ENCODE measurements at places on chromosomes 2 and 18.

DNA sequence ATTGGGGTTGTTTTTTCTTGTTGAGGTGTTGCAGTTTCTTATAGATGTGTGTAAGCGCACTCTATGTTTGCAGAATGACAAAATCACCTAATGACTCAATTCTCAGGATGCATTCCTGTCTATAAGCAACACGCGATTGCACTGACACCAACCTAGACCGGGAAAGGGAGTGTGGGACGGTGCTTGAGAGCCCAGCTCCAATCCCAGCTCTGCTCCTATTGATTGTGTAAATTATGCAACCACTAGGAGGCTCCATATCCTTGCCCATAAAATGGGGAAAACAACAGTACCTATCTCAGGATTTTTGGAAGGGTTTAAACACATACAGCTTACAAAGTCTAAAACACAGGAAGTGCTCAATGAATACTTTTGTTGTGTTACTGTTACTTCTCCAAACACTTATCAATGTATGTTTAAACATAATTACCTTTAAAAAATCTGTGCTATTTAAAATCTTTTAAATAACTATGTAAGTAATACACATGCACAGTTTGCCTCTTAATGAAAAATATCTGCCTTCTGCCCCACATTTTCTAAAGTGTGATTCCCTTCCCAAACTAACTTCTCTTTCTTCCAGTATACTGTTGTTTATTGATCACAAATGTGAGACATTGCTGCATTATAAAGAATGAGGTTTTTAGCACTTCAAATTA is 132.5 kb downstream of the SPHKAP start:
- peak; percentile 70 for DNase-seq

DNA sequence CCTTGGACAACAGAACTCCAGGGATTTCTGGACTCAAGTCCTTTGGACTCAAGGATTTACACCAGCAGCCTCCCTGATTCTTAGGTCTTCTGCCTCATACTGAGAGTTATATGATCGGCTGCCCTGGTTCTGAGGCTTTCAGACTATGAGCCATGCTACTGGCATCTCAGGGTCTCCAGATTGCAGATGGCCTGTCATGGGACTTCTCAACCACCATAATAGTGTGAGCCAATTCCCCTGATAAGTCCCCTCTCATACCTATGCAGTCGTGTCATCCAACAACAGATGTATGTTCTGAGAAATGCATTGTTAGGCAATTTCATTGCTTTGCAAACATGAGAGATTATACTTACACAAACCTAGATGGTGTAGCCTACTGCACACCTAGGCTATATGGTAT is 61.4 kb upstream of the MSTN start:
- DNase-seq = peak; percentile 78

DNA sequence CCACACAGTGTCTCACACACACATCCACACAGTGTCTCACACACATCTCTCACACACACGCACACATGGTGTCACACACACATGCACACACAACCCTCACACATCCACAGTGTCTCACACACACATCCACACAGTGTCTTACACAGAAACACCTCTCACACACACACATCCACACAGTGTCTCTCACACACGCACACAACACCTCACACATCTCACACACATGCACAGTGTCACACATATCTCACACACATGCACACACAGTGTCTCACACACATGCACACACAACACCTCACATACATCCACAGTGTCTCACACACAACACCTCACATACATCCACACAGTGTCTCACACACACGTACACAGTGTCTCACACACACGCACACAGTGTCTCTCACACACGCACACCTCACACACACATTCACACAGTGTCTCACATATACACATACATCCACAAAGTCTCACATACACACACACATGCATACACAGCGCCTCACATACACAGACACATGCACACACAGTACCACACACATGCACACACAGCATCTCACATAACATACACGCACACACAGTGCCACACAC is 473.9 kb upstream of the HS6ST1 start:
- DNase-seq = no peak

DNA sequence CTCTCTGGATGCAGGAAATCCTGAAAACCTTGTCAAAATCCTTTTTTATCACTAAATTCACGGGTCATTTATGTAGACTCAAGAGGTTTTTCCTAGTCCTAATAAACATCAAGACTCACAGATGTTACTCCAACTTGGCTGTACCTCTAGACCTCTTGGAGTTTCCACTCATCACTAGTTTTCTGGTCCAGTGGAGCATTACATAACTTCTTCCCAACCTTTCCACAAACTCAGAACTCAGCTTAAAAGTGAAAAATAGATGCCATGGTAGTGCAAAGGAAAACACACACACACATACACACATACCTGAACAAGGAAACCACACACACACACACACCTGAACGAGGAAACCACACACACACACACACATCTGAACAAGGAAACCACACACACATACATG is 807.2 kb downstream of the LRP1B start:
- no peak for DNase-seq

GRCh38 chr18:58247363-58247834 is 203.4 kb downstream of the NEDD4L start:
- DNase-seq = no peak

DNA sequence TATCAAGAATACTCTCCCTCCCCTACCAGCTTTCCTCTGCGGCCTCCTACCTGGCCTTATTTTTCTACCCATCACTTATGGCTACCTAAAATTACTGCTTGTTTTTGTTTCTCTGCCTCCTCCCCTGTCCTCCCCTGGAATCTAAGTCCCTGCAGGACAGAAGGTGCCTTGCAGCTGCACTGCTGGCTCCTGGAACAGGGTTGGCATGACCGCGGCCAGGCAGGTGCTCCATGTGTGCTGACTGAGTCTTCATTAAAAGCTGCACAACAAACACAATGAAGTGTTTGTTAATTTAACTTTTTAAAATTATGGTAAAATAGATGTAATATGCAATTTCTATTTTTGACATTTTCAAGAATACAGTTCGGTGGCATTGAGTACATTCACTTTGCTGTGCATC is 171.9 kb upstream of the FHL2 start:
- no peak for DNase-seq

DNA sequence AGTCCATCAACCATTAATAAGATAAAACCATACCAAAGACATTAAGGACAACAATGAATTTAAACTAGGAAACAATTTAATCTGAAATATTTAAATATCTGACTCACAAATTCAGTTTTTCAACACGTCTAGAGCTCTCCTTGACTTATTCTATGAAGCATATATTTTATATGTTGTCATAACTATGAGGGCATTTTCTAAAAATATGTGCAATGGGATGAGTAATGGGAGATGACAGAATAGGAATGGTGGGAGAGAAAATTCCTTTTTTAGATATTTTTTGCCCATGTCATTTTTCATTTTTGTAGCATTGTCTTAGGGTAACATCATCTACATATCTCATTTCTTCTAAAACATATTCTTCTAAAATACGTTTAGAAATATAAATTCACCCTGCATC is 79.2 kb upstream of the CDH2 start:
- DNase-seq = peak; percentile 1

GRCh38 chr2:156955701-156956100 is 301.8 kb upstream of the GALNT5 start:
- no peak for DNase-seq

DNA sequence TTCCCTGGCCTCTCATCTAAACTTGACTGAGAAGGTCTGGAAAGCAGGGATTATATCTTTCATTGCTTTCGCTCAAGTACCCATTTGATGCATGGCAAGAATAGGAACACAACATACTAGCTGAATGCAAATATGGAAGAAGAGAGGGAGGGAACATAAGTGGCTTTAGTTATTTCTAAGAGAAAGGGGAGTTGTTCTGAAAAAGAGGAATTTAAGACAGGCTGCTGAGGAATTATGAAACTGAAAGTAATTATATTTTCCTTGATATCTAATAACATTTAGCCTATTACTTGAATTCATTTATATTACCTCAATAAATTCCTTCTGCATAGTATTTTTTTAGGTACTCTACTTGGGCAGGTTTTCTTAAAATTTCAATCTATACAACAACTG is 105.8 kb upstream of the TTN start:
- no peak for DNase-seq

DNA sequence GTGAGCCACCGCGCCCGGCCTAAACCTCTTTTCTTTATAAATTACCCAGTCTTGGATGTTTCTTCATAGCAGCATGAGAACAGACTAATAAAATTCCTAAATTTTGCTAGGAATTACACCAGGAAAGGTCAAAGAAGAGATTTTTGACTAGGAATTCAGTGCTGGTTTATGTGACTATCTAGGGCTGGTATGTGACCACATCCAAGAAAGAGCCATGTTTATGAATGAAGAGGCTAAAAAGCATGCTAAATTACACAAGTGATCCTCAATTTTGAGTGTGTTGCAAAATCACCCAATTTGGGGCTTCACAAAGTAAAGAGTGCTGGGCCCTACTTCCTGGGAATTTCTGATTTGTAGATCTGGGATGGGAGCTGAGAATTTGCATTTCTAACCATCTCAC is 123.6 kb downstream of the CSRNP3 start:
- no peak for DNase-seq

DNA sequence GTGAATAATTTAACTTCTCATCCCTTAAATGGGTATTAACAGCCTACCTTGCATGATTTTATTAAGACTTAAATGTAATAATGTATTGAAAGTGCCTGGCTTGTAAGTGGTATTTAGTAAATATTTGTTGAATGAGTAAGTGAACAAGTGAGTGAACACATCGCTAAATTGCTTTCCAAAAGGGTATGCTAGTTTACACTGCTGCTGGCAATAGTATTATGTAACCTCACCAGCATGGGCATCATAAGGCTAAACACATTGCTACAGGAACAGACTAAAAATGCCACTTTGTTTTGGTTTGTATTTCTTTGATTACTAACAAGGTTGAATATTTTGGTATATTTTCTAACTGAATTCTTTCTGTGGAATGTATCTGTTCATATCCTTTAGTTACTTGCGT is 9.8 kb downstream of the WDR43 start:
- peak; percentile 34 for DNase-seq

- peak; percentile 85 for DNase-seq
Observed at GRCh38 chr2:25996844-25997243, 14.5 kb upstream of the KIF3C start.

GRCh38 chr2:151518802-151519201 is 109.1 kb downstream of the RIF1 start:
- no peak for DNase-seq

DNA sequence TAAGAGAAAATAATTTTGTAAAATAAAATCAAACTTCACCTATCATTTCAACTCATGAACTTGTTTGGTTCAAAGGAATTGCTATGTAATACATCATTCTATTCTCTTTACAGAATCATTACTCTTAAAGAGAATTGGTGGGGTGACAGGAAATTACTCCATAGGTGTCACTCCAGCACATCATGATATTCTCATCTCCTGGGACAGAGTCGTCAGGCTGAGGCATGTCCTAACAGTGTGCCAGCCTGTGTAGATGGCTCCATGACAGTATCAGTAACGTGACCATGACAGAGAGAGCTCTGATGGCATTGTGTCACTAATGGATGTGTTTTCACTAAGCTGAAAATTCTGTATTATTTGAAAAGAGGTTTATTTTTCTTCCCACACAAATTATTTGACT is 13.9 kb downstream of the SPATS2L start:
- DNase-seq = no peak

- DNase-seq = no peak
Observed at GRCh38 chr2:163455815-163456214, 280.0 kb downstream of the FIGN start.

- peak; percentile 67 for DNase-seq
Observed at GRCh38 chr2:217746808-217747207, 256.0 kb downstream of the TNS1 start.

DNA sequence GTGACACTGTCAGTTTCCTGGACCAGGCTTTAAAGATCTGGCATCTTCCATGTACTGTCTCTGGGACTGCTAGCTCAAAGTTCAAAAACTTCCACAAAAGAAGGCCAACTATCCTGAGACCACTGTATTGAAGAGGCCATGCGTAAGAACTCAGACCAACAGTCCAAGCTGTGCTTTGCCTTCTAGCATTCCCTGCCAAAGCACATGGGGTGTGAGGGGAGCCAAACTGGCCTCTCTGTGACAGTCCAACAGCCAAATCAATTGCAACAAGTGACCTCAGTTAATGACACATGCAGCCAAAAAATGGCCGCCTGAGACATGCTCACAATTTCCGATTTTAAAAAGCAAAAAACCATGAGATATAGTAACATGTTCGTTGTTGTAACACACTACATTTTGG is 160.3 kb upstream of the CDH19 start:
- DNase-seq = no peak

- DNase-seq = peak; percentile 93
Observed at GRCh38 chr18:57846258-57846657, 43.1 kb upstream of the ATP8B1 start.

DNA sequence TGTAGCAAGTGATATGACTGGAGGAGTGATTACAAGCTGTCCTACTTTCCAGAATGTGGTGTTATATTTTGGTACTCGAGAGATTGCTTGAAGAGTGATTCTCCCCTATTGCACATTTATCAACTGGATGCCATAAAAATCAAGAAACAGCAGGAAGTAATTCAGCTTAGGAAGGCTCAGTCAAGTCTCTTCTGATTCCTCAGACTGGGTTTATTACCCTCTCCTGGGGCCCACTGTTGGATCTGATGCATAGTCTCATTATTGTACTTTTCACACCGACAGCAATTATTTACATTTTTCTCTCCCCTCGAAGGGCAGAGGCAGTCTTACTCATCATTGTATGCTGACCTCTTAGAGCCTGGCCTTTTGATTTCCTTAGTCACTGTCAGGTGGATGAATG is 9.3 kb downstream of the NOSTRIN start:
- no peak for DNase-seq

GRCh38 chr18:7523772-7524171 is 43.3 kb upstream of the PTPRM start:
- no peak for DNase-seq

GRCh38 chr2:23268467-23269263 is 116.3 kb upstream of the KLHL29 start:
- DNase-seq = no peak

GRCh38 chr18:71682591-71682990 is 861.6 kb downstream of the CBLN2 start:
- no peak for DNase-seq

DNA sequence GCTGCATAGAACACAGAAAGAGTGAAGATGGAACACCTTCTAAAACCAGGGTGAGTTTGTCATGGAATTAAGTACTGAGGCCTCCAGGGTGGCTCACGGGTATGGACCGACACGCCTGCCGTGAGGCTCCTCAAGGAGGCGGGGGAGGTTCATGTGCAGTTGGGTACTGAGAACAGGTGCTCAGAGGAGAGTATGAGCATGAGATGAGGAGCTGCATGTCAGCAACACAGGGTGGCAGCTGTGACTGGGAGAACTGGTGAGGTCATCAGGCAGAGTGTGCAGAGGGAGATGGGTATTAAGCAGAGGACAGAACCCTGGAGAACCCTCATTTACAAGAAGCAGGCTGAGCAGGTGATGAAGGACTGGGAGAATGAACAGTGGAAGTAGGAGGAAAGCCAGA is 63.2 kb upstream of the KLHL29 start:
- no peak for DNase-seq

- no peak for DNase-seq
Observed at GRCh38 chr2:230412846-230413245, 3.2 kb upstream of the SP100 start.

- DNase-seq = no peak
Observed at GRCh38 chr2:108969856-108970255, 19.2 kb downstream of the EDAR start.

GRCh38 chr2:224650815-224651439 is 65.2 kb downstream of the CCDC195 start:
- DNase-seq = peak; percentile 75

GRCh38 chr2:152462779-152463178 is 127.8 kb downstream of the FMNL2 start:
- no peak for DNase-seq

GRCh38 chr2:129794116-129794515 is 185.3 kb upstream of the RAB6C start:
- no peak for DNase-seq

Measured in fibroblast of the aortic adventitia (primary cell).